ENCODE measurements at places on chromosomes 2 and 18.

DNA sequence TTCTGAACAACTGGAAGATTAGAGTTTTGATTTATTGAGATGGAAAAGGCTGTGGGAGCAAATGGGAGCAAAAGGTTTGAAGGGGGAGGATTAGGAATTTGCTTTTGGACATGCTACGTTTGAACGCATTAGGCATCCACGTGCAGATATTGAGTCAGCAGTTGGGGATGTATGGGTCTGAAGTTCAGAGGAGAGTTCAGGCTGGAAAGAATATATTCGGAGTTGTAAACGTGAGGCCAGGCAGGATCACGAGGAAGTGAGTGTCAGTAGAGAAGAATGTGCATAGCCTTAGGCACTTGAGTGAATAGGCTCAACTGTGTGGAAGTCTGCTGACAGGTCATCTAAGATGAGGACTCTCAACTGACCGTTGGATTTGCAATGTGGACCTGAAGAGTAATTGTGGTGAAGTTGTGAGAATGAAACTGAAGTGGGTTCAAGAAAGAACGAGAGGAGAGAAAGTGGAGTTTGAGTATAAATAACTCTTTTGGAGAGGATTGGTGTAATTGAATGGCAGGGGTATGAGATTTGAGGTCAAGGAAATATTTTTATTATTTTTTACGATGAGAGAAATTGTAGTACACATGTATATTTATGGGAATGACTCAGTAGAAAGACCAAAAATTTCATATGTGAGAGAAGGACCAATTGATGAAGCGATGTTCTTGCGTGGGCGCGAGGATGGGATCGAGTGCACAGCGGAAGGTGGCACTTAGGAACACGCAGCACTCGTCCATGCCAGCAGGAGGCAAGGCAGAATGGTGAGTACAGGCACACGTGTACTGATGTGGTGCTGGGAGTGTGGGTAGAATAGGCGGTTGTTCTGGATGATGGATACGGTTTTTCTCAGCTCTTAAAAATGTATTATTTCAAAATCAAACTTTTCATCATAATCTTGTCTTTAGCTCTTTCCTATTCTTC, 40.5 kb upstream of the POLE4 start:
- DNase-seq, result no peak

DNA sequence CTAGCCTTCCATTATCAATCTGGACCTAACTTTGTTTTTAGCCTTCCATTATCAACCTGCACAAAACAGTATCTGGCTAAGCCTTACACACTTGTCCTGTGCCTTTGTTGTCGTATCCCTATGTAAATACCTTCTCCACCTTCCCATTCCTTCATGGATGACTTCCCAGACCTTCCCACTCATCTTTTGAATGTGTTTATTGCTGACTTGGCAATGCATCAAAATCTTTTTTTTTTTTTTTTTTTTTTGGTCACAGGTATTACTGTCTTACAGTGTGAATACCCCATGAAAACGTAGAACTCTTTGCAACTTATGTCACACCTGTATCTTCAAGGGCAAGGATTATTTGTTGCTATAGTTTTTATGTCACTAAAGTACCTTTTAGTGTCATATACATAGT, 25.7 kb downstream of the RPE start:
- no peak for DNase-seq

GRCh38 chr18:13745696-13746095, 19.2 kb downstream of the RNMT start:
- no peak for DNase-seq

DNA sequence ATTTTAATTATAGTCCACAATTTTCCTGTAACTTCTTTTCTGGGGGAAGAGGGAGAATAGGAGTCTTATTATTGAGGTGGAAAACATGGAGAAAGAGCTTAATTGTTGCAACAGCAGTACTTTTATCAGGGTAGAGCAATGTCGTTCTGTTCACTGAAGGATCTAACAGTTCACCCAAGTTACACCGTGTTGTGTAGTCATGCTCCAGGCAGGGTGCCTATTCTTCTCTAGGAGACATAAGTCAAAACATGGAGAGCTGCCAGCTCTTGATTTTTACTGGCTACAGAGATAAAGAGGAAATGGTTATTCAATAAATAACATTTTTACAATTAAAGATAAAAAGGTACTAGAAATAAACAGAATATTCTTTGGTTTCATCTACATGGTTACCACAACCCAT, 594.3 kb upstream of the NETO1 start:
- DNase-seq, result no peak

GRCh38 chr2:186977433-186978045, 128.6 kb upstream of the ZSWIM2 start:
- DNase-seq, result no peak
